ENCODE measurements at places on chromosomes 6 and 20.

- no peak for DNase-seq
Measured at GRCh38 chr6:130964289-130964688, 98.8 kb downstream of the EPB41L2 start.

DNA sequence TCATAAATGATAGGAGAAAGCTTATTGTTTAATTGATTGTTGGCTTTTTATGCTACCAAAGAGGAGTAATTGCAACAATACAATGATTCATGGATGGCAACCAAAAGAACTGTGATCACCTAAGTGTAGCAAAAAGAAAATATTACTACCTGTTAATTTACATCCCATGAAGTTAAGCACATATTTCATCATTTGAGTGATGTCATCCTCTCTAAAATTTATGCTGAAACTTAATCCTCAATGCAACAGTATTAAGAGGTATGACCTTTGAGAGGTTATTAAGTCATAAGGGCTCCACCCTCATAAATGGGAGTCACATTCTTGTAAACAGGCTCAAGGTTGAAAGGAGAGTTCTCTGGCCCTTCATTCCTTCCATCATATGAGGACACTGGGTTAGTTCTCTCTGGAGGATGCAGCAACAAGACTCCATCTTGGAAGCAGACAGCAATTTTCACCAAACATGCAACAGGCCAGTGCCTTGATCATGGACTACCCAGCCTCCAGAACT is 190.6 kb upstream of the GRIK2 start:
- no peak for DNase-seq

GRCh38 chr6:29938746-29939508 is 3.4 kb upstream of the HLA-A start:
- DNase-seq: no peak

DNA sequence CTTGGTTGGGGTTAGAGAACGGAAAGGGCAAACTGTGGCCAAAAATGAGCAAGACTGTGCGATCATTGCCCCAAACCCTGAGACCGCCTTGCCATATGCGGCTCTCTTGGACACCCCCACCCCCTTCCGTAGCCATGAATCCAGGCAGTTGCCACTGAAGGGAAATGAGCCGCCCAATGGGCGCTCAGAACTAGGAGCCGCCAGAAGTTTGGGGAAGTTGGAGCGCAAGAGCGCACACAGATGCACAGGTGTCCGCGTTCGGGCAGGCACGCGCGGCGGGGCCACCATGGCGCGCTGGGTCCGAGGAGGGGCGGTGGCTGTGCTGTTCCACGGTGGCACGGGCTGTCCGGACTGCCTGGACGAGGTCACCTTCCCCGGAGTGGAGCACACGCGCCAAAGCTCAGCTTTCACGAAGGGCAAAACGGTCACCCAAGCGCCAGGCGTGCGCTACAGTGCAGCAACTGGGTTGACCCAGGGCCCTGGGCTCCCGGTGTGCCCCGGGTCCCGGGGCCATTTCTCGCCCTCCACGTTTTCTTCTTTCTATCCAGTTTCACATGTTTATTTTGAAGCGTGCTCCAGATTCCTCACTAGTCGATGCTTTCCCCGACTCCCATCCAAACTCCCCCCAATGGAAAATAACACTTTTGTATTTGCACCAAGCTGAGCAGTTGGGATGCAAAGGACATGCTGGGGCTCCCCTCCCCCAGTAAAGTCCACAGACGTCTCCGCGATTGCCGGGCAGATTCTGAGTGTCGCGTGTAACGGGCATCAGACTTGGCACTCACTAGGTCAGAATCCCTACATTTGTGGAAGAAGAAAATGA is 906 bp upstream of the PDE10A start:
- DNase-seq: peak; percentile 72

- DNase-seq: no peak
Measured at GRCh38 chr20:47876311-47877088, 91.2 kb upstream of the SULF2 start.

- DNase-seq: no peak
Measured at GRCh38 chr6:16966791-16967469, 134.9 kb upstream of the STMND1 start.

- DNase-seq: no peak
Measured at GRCh38 chr6:93059911-93060310, 359.4 kb downstream of the EPHA7 start.

GRCh38 chr6:136738692-136739057 is 53.6 kb downstream of the MAP3K5 start:
- DNase-seq: no peak

DNA sequence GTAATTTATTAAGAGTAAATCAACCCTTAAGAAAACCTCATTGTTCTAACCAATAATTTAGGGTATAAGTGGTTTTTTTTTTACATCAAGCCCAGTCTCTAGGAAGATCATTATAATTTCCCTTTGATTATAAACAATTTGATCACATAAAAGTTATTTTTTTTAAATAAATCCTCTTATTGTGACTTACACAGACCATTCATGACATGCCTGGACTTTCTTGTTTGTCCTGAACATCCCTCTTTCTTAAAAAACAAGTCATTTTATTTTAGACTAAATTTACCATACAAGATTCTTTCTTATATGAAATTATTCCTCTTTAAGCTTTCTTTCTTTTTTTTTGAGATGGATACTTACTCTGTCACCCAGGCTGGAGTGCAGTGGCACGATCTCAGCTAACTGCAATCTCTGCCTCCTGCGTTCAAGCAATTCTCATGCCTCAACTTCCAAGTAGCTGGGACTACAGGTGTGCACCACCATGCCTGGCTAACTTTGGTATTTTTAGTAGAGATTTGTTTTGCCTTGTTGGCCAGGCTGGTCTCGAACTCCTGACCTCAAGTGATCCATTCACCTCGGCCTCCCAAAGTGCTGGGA is 53.6 kb upstream of the AGPAT4 start:
- DNase-seq: no peak

GRCh38 chr6:134511984-134512683 is 194.2 kb upstream of the SGK1 start:
- no peak for DNase-seq

GRCh38 chr6:11397622-11398450 is 139.7 kb upstream of the TMEM170B start:
- no peak for DNase-seq

GRCh38 chr6:26056583-26057350 is 30.5 kb upstream of the HFE start:
- DNase-seq: no peak

- no peak for DNase-seq
Measured at GRCh38 chr6:74114428-74114827, 418.4 kb downstream of the CD109 start.

GRCh38 chr20:43736588-43737158 is 9.9 kb upstream of the GTSF1L start:
- DNase-seq: no peak

DNA sequence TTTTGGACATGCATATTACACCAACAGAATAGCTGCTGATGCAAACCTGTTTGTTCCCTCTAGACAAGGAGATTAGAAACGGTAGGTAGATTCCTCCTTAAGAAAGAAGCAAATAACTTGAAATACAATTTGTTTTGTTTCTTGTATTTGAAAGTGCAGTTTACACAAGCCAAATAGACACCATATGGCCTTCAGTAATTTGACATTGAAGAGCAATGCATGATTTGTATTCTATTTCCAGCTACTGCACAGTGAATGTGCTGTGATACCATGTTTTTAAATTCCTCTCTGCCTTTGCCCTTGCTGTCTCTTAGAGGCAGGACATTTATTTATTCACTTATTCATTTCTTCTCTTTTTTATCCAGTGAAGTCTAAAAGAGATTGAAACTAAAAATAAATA is 31.9 kb upstream of the ANKEF1 start:
- DNase-seq: no peak

- DNase-seq: no peak
Measured at GRCh38 chr6:85684809-85685171, 42.1 kb upstream of the SYNCRIP start.

DNA sequence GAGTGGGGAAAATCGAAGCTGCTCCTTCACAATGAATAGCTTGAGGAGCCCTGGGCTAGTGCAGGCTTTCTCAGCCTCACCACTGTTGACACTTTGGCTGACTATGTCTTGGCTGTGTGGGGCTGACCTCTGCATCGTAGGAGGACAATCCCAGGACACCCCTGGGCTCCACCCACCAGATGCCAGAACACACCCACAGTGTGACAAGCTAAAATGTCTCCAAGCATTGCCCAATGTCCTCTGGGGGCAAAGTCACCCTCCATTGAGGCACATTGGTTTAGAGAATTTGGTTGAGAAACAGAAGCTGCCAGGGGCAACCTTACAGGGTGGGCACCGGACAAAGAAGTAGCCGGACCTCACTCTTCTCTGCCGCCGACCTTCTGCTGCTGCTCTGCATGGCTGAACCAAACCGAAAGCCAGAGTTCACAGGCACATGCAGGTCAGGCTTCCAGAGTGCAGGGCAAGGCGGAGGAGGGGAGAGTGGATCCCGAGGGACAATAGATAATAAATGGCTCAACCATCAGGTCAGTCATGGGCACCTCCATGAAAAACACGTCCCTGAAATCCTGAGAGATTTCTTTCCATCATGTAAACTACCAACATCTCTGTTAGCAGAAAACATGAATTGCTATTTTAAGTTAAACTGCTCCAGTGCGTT is 189.0 kb downstream of the LRFN2 start:
- no peak for DNase-seq

- no peak for DNase-seq
Measured at GRCh38 chr6:16991981-16992629, 109.7 kb upstream of the STMND1 start.

GRCh38 chr6:32411566-32412327 is 4.8 kb upstream of the BTNL2 start:
- DNase-seq: no peak

DNA sequence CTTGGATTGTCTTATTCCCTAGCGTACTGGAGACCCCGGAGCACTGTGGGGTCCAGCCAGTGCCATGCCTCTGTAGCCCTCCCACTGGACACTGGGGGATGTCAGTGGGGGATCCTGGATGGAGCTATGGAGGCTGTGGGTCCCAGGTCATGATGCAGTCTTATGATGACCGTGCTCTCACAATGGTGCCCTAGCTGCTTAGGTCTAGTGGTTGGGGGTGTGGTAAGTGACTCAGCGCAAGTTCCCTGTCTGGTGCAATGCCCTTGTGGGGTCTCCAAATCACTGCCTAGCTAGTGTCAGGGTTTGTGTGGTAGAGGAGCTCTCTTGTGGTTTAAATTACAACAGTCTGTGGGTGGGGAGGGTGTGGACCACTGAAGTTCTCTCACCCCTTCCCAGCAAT is 135.4 kb downstream of the CDC5L start:
- no peak for DNase-seq

DNA sequence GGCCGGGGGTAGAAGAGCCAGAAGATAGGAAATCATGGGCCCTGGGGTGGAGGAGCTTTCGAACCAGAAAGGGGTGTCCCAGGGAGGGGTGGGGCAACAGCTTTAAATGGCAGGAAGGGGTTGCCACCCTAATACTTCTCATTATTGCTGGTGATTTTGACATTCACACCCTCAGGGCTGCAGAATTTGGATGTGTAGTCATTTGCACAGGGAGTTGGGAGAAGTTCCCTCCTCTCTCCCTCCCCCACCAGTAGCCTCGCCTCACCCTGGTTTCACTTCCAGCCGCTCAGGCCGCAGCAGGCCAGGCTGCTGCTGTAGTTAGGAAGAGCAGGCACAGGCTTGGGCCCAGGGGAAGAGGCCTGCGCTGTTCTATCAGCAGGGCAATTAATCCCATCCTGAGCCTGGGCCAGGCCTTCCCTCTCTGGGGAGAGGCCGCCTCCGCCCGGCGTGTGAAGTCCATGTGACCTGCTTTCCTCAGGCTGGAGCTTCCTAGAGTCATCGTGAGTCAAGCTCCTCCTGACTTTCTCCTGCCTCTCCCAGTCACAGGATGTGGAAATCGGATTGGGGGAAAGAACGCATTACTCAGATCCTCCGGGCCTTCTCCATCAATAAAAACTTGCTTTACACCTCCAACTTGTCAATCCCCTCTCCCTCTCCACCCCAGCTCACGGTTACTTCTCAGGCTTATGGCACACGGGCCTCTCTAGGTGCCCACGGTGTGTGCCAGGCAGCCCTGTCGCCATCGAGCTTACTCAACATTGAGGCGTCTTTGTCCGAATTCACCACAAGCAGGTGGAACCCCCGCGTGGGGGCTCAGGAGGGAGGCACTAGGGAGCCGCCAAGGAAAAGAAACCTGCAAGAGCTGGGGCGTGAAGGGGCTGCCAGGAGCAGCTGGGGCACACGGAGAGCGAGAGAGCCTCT is 7.8 kb downstream of the ADTRP start:
- DNase-seq: peak; percentile 94

DNA sequence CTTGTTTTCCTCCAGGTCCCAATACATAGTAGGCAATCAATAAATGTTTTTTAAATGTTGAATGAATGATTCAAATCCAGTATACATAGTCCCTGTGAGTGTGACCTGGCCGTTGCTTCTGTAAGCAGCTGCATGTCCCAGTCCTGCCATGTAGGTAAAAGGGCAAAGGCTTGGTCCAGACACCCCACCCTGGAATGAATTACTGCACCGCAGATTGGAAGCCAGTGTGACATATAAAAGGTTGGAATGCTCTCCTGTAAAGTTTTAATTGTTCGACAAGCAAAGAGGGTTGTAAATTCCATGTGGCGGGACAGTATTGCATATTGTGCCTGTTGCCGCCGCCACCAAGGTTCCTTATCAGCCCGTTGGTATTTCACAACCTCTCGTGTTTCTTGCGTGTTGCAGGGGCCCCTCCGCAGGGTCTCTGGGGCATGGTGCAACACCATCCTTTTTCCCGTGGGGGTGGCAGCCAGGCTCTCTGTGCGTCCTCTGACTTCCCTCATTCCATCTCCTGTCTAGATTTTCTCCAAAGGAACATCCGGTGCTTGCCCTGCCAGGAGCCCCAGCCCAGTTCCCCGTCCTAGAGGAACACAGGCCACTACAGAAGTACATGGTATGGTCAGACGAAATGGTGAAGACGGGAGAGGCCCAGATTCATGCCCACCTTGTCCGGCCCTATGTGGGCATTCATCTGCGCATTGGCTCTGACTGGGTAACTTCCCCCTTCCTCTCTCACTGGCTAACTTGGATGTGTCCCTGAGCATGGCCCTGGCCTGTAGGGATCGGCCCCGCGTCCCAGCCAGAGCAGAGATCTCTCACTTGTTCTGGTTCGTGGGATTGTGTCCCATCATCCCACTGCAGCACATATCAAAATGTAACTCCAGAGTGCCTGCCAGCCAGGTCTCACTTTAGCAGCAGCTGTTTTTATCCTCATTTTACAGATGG is 20.3 kb downstream of the POFUT1 start:
- DNase-seq: peak; percentile 44

DNA sequence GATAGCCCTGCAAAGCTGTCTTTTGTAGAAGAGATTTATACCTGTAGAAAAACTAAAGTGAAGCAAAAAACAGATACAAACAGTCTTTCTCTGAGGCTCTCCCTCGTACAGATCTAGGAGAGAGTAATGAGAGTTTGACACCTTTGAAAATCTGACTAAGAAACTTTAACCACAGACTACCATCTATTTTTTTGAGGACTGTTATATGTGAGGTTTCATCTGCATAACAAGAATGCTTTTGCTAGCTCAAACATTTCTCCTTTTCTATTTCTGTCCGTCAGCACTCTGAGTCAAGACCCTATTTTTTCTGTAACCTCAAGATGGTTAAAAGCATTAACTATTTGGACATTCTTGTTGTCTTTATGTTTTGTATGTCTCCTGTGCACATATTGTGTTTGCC is 193.0 kb downstream of the BTBD3 start:
- no peak for DNase-seq

GRCh38 chr6:42787063-42787472 is 5.2 kb downstream of the BICRAL start:
- no peak for DNase-seq
